Kidney tubule cell (primary cell): ENCODE measurements at places on chromosomes 11 and 22.

DNA sequence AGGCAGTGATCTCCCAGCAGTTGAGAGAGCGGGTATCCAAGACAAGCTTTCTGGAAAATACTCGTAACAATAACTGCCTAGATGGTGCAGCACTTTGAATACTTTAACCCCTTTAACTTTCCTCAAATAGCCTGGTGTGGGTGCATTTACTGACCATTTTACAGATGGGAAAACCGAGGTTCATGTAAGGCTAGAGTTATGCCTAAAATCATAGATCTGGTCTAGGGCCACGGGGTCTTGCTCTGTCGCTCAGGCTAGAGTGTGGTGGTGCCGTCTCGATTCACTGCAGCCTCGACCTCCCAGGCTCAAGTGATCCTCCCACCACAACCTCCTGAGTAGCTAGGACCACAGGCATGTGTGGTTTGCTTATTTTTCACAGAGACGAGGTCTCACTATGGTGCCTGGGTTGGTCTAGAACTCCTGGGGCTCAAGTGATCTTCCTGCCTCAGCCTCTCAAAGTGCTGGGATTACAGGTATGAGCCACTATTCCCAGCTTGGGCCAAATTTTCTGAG lies 269.2 kb upstream of the SYN3 start:
- DNase-seq = no peak

DNA sequence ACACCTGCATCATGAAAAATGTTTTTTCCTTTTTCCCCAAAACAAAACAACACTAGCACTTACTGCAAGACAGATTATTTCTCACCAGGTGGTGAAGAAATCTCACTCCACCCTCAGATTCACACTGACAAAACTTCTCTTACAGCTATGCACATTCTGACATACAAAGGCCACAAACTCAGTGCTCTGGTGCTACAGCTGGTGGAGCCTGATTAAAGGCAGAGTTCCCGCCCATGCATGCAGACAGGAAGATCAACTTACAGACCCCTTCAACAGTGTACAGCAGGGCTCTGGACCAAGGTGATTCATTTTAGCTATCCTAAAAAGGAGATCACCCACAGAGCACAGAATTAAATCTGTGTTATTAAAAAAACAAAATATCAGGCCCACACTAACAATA lies 112.6 kb downstream of the CADM1 start:
- no peak for DNase-seq

- peak; percentile 79 for DNase-seq
These were observed 21.9 kb downstream of the IGSF9B start for GRCh38 chr11:133934599-133935550.

- DNase-seq = no peak
These were observed 90.9 kb upstream of the CRTAM start for GRCh38 chr11:122747351-122747781.

DNA sequence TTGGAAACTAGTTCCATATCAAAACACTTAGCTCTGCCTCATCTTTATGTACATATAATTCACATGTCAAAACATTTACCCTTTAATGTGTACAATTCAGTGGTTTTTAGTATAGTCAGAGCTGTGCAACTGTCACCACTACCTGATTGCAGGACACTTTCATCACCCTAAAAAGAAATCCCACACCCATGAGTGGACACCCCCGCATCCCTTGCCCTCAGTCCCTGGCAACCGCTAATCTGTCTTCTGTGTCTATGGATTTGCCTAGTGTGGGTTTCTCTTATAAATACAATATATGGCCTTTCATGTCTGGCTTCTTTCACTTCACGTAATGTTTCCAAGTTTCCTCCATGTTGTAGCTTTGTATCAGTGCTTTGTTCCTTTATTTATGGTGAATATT lies 8.6 kb upstream of the EMID1 start:
- DNase-seq = no peak

- no peak for DNase-seq
These were observed 312.9 kb downstream of the MN1 start for GRCh38 chr22:27488456-27489177.

DNA sequence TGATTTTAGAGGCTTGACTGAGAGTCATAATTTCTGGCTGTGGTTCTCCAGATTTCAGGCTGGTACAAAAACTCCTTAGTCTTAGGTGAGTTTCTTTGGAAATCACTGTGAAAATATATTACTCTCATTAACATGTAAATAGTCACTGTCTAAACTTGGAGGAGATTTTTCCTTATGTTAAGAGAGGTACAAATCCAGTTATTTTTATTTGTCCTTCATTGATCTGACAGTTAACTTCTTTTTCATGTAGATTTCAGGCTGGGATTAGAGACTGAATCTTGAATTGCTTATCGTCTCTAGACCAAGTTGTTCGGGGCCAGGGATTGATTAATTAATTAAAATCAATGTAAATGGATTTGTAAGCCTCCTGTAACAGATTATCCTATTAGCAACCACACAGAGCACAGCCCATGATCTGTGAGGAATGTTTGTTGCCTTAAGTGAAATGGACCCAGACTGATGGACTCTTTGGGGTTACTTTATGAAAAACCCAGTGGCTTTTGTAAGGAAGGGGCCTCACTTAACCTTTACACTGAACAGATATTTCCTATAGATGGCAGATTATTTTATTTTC lies 21.1 kb downstream of the TEAD1 start:
- no peak for DNase-seq

- no peak for DNase-seq
These were observed 425.3 kb upstream of the B3GAT1 start for GRCh38 chr11:134837166-134837886.

GRCh38 chr11:45988921-45989320 lies 66.5 kb downstream of the LARGE2 start:
- peak; percentile 16 for DNase-seq

- peak; percentile 31 for DNase-seq
These were observed 60.2 kb downstream of the CDKN1C start for GRCh38 chr11:2825261-2825888.

- DNase-seq = no peak
These were observed 240.8 kb downstream of the NELL1 start for GRCh38 chr11:20909995-20910726.

DNA sequence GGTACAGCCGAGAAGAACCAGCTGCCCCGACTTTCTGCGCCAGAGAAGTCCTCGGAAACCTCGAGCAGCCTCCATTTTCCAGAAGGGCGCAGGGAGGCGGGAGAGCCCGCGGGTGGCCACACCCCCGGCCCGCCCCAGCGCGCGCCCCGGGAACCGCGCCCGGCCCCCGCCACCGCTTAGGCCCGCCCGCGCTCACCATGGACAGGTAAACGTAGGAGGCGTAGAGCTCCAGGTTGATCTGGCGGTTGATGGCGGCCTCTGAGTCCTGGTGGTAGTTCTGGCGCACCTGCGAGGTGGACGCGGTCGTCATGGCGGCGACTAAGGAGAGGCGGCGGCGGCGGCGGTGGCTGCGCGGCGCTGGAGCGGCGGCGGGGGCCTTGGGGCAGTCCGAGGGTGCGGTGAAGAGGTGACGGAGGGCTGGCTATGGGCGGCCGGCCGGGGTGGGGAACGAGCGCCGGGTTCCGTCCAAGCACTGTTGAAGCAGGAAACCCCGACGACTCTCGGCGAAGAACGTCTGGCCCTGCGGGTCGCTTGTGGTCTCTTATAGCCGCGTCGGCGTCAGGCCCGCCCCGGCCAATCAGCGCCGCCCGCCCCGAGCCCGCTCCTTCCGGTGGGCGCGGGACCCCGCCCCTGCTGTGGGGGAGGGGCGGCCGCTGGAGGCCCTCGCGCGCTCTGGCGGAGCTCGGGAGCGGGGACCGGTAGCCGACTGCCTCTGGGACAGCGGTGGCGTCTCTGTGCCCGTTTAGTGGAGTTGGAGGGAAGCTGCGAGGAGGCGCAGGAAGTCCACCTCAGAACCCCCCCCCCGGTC lies at the start of gene FTH1:
Gene FTH1, minus strand, starts transcription at position 519 of the 808 bp plus-strand sequence. Its CDS starts 209 bp downstream, at position 310.
- DNase-seq = peak; percentile 95

GRCh38 chr11:75635066-75635862 lies 33.6 kb downstream of the MAP6 start:
- no peak for DNase-seq

DNA sequence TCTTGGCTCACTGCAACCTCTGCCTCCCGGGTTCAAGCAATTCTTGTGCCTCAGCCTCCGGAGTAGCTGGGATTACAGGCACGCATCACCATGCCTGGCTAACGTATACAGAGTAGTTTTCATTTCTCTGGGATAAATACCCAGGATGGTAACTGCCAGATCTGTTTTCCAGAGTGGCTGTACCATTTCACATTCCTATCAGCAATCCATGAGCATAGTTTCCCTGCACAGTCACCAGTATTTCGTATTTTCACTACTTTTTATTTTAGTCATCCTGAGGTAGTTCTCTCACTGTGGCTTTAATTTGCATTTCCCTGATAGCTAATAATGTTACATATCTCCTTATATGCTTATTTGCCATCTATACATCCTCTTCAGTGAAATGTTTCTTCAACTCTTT lies 11.0 kb upstream of the SCARF2 start:
- DNase-seq = no peak

DNA sequence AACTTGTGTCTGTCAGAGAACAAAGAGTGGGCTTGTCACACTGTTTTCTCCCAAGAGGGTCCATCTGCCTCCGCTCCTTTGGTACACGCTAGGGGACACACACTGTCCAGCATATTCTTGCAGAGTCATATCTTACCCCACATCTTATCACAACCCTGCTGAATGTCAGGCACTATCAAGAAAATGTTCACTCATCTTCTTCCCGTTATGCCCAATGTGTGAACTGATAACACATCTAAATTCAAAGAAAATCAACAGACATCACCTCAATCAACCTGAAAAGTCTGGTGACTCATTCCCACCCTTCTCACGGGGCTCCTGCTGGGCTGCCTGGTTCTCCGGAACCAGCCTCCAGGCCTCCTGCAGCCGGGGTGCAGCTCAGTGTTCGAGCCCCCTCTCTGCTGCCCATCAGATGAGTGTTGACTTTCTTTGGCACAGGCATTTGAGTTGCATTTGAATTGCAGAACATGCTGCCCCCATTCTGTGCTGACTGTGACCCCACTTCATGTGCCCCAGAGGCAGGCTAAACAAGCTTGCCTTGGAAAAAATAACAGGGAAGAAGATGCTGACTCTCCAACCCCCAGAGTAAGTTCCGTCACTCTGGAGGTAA lies 19.4 kb downstream of the GRAP2 start:
- no peak for DNase-seq

GRCh38 chr11:122853971-122854446 lies 15.7 kb downstream of the CRTAM start:
- peak; percentile 82 for DNase-seq

DNA sequence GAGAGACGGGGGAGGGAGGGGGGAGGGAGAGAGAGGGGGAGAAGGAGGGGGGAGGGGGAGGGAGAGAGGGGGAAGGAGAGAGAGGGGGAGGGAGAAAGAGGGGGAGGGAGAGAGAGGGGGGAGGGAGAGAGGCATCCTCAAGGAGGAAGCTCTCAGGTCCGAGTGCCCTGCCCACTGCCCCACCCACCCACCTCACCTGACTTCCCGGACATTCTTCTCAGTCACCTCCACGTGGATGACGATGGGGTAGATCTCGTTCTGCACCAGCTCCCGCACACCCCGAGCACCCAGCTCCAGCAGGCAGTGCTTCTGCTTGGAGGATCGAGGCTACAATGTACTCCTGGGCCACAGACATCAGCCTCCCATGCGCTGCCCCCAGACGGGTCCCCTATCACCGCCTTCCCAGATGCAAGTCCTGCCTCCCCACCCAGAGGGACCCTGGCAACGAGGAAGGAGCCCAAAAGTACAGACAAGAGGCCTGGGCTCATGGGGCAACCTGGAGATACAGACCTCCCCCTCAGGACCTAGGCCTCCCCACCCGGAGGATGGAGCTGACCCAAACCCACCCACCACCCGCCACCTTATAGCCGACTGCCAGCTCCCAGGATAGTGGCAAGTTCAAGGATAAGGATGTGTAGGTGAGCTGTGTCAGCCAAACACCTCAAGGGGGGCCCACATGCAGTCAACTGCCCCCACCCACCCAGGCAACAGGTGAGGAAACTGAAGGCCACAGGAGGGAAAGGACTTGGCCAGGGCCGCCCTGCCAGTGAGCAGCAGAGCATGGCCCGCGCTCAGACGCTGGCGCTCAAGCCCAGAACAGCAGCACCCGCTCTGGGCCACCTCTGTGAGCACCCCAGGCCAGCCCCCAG lies 5.6 kb upstream of the MFNG start:
- peak; percentile 34 for DNase-seq

DNA sequence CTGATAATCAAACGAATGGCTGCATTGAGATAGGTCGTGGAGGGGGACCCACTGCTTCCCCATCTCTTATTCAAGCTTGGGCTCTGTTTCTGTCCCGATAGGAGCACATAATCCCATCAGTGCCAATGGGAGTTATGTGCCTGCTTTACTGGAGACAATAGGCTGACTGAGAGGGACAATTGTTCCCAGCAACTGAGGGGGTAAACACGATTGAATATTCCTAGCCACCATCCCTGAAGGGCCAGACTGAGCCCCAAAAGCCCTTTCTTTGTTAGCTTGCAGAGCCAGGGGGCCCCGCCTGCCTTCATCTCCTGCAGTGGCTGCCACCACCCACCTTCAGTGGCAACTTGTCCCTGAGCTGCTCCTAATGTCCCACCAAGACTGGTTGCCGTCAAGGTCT lies 172.8 kb upstream of the NAV2 start:
- no peak for DNase-seq

- DNase-seq = peak; percentile 87
These were observed 54.7 kb downstream of the MICAL3 start for GRCh38 chr22:17969701-17970113.

DNA sequence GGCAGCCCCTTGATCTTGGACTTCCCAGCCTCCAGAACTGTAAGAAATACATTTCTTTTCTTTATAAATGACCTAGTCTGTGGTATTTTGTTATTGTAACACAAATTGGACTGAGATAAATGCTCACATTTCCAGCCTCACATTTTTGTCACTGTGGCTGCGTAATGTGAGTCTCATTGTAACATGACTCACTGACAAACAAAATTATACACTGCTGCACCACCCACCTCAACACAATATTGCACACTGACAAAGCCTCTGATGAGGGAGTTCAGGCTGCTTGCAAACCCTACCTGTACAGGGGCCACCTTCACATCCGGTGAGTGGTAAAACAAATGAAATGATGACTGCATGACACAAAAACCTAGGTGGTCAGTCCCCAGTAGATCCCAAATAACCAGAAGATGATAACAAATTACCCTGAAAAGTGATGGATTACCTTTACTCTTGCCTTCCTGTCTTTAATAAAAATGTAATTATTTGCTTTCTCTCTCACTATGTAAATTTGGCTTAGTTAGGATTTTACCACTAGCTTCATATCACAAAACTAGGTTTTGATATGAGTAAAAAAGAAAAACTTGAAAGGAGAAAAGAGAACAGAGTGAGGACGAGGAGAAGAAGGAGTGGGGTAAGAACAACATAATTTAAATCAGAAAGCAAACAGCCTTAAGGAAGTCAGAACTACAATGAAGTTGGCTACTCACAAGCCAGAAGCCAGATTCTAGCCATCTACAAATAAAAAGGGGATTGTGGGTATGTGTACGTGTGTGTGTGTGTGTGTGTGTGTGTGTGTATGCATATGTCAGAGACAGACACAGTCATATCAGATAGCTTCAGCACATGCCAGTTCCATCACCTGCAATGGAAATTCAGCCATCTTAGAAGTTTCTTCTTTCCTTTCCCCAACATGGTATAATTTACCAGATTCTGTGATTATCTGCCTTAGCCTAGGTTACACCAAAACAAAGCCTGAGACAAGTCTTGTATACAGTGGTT lies 53.4 kb upstream of the SESN3 start:
- DNase-seq = no peak

GRCh38 chr22:42033263-42034181 lies 34.9 kb downstream of the WBP2NL start:
- no peak for DNase-seq
